ENCODE measurements at places on chromosomes 11 and 22.

GRCh38 chr11:122633219-122633829 lies 22.2 kb upstream of the UBASH3B start:
- DNase-seq = no peak

GRCh38 chr11:112005422-112006094 lies 19.6 kb upstream of the DLAT start:
- DNase-seq = no peak

- DNase-seq = no peak
Observed at GRCh38 chr11:100068116-100068515, 619.0 kb upstream of the ARHGAP42 start.

DNA sequence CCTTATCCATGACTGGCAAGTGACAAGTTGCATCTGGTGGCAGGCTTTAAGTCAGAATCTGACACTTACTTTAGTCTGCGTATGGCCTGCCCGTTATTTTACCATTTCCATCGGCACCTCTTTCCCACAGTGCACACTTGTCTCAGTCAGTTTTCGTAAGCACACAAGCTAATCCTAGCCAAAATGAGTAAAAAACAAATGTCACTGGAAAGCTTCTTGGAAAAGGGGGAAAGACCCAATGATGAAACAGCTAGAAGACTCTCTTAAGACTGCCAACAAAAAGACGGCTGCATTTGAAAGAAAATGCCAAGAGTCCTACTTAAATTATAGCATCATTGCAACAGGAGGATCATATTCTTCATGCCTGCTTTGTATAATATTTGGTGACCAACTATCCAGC lies 457.9 kb upstream of the ISX start:
- DNase-seq = no peak

GRCh38 chr11:21838427-21838826 lies 354.5 kb upstream of the ANO5 start:
- DNase-seq = no peak

GRCh38 chr22:49163258-49163959 lies 664.3 kb downstream of the BRD1 start:
- no peak for DNase-seq

- no peak for DNase-seq
Observed at GRCh38 chr11:13247606-13248296, 29.8 kb upstream of the BMAL1 start.

DNA sequence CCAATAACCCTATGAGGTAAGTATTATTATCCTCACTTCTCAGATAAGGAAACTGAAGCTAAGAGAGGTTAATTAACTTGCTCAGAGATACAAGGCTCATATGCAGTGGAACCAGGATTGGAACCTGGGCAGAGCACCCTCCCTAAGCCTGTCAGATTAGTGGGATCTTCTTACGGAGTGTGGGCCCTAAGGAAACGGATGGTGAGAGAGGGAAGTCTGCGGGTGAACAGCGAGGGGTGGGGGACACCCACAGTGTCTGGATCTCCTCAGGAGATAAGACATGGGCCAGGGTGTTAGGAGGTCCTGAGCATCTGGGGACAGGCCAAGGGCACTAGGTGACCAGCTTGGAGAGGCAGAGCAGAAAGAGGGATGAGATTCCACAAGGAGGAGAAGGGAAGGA lies 376.0 kb downstream of the CADM1 start:
- DNase-seq = no peak

DNA sequence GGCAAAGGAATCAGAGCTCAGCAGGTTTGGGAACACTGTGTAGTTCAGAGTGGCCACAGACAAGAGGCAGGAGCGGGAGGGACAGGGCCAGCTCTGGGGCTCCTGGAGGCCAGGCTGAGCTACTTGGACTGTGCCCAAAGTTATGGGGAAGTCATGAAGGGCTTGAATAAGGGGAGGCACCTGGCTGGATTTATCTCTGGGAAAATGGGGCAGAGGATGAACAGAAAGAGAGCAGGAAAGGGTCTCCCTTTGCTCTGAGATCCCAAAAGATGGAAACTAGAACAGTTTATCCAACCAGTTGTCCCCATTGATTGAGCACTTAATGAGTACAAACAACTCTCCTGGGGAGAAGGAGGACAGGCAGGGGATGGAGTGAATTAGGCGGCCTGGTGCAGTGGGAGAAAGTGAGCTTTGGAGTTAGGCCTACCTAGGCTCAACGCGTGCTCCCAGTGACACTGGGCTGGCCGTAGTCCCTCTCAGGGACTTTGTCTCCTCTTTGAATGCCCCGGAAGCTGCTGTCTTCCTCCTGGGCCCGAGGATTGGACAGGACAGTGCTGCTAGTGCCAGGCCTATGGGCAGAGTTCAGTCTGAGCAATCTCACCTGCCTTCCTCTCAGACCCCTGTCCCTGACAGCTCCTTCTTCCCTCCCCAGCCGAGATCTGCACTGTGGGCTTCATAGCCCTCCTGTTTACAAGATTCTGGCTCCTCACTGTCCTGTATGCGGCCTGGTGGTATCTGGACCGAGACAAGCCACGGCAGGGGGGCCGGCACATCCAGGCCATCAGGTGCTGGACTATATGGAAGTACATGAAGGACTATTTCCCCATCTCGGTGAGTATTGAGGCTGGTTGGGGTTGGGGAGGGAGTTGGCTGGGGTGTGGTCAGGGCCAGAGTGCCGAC lies 2.0 kb downstream of the MOGAT2 start:
- no peak for DNase-seq

- DNase-seq = no peak
Observed at GRCh38 chr11:68542617-68543016, 82.1 kb downstream of the PPP6R3 start.

DNA sequence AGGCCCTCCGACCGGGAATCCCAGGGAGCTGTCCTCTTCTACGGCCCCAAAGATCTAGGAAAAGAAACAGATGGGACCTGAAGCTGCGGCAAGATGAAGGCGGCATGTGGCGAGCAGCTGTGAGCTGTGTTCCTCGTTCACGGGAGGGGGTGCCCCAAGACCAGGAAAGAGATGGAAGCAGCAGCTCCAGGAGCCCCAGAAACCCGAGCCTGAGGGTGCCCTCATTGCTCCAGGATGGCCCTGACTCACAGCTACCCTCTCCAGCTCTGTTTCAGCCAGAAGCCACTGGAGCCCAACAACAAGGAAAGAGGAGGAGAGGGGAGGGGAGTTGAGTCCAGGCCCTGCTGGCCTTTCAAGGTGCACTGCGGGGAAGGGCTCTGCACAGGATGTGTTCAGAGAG lies 23.7 kb upstream of the NAP1L4 start:
- no peak for DNase-seq

DNA sequence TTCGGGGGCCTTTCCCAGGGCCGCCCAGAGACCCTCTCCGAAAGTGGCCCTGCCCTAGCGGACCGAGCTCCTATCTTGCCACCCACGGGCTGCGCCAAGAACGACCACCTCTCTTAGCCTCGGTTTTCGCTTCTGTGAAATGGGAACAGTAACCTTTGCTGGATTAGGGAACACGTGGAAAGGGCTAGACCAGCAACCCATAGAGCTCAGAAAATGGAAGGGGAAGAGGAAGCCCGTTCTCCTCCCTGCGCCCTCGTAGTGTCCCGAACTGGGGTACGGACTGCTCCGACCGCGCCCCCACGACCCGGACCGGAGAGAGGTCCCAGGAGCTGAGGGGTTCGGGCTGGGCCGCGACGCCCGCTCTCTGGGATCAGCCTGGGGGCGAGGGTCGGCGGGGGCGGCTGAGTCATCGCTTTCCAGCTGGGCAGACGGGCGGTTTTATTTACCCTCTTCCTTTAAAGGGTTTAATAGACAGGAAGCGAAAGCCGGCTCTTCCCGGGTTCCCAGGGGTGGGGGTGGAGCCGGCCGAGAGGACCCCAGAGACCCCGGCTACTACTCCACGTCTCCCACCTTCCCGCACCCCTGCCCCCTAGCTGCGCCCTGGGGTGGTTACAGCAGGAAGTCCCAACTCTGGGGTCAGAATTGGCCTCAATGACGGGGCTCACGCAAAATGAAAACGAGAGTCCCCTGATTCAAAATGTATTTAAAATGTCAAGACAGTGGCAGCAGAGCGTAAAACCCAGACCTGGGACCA lies 907 bp upstream of the PHLDA2 start:
- no peak for DNase-seq

DNA sequence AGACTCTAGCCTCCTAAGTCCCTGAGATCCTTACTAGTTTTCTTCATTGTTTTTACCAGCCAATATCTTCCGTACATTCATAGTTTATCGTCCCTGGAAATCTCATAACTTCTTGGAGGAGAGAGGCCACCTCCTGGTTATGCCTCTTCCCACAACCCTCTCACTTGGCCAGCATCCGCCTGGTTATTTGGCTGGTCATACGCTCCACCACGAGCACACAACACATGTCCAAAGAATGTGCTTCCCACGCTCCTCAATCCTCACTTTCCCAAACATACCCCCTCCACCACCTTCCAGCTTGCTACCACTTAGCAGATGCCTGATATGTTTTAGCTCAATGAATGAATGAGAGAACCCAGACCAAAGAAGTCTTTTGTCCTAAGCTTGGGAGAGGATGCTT lies 83.5 kb upstream of the EIF3D start:
- DNase-seq = no peak

- no peak for DNase-seq
Observed at GRCh38 chr11:19982774-19983495, 177.3 kb downstream of the DBX1 start.

DNA sequence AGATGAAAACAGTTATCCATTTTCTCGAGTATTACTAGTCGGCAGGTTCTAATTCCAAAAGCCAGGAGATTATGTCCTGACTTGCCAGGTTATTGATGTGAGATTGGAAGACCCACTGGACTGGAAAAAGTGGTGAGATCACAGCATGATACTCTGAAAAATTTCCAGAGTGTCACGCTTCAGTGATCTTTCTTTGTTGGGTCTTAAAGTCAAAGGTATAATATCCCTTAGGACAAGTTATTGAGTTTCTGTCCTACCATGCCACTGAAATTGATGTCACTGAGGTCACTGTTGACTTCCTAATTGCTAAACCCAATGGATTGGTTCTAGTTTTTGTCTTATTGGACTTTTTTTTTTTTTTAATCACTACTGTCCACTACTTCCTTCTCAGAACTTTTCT lies 104.5 kb upstream of the GRAMD1B start:
- no peak for DNase-seq

DNA sequence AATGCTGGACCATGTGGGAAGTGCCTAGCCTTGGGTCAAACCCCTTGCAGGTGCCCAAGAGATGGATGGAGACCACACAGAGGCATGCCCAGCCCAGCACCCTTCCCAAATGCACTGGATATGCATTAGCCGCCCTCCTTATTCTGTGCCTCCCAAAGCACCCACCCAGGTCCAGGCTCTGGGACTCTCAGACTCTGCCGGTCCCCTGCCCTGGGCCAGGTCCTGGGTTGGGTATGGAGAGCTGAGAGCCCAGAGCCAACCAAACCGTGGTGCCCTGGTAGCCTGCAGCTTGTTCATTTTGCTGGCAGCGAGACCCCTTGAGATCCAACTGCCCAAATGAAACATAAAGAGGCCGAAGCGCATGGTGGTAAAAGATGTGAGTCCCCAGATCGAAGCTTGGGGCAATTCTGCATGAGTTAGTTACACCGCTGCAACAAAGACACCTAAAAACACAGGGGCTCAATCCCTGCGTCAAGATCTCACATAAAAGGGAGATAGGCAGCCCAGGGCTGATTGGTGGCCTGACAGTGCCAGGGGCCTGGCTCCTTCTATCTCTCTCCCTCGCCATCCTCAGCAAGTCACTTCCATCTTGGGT lies 61.5 kb downstream of the MYEOV start:
- DNase-seq = no peak

All from stimulated activated CD8-positive, alpha-beta memory T cell treated with anti-CD3 and anti-CD28 coated beads, Interleukin-7, amount 100 ng/mL, for 1 hour (primary cell).